ENCODE measurements at places on chromosomes 2 and 18. TPM values are rescaled to one million over a fixed set of nuclear protein-coding genes. Genes with fewer than 3 reads are reported as not detected.

LINC00305 gene
- not detected for total RNA-seq

ZSWIM2 gene
- total RNA-seq = not detected

TTR gene
- not detected for total RNA-seq

TBC1D8 gene
- 5.0 TPM for total RNA-seq

ALLC gene
- total RNA-seq = not detected

SLC11A1 gene
- total RNA-seq = 0.13 TPM

HOXD1 gene
- not detected for total RNA-seq

HMSD gene
- 0.78 TPM for total RNA-seq

LDLRAD4 gene
- total RNA-seq = 0.52 TPM

PSMA8 gene
- not detected for total RNA-seq

INHBB gene
- 0.32 TPM for total RNA-seq

SCYGR6 gene
- not detected for total RNA-seq

RFTN2 gene
- total RNA-seq = 4.5 TPM

ZFAND2B gene
- 24.8 TPM for total RNA-seq

RUFY4 gene
- total RNA-seq = not detected

CHRNG gene
- total RNA-seq = 3.3 TPM

RAPGEF4 gene
- total RNA-seq = 0.13 TPM

CFAP65 gene
- not detected for total RNA-seq

SERPINB13 gene
- total RNA-seq = not detected

MEP1B gene
- not detected for total RNA-seq

MOGAT1 gene
- not detected for total RNA-seq

RNF144A gene
- total RNA-seq = 6.0 TPM

ETAA1 gene
- 36.2 TPM for total RNA-seq

CGREF1 gene
- total RNA-seq = 4.6 TPM

LOXHD1 gene
- total RNA-seq = not detected

C2orf78 gene
- total RNA-seq = not detected

SNORC gene
- 6.8 TPM for total RNA-seq

TTN gene
- total RNA-seq = under 0.01 TPM

All from epithelial cell of alveolus of lung (primary cell).